Sigmoid colon (tissue), 7 donors: ENCODE measurements at places on chromosomes 6 and 20. TPM values are rescaled to one million over a fixed set of nuclear protein-coding genes. Genes with fewer than 3 reads are reported as not detected.
A peak's percentile ranks its signal among the peaks of the same experiment; 100 is the strongest.

GRCh38 chr6:13294499-13295069 is 33.8 kb downstream of the TBC1D7 start:
- no peak overlapping the region for H3K4me3 ChIP-seq
- no peak for DNase-seq
- H3K4me1 ChIP-seq: no peaks in the 10 kb centered on the region
- peaks cover 9% of the 10 kb centered on the region for H3K36me3 ChIP-seq

DNA sequence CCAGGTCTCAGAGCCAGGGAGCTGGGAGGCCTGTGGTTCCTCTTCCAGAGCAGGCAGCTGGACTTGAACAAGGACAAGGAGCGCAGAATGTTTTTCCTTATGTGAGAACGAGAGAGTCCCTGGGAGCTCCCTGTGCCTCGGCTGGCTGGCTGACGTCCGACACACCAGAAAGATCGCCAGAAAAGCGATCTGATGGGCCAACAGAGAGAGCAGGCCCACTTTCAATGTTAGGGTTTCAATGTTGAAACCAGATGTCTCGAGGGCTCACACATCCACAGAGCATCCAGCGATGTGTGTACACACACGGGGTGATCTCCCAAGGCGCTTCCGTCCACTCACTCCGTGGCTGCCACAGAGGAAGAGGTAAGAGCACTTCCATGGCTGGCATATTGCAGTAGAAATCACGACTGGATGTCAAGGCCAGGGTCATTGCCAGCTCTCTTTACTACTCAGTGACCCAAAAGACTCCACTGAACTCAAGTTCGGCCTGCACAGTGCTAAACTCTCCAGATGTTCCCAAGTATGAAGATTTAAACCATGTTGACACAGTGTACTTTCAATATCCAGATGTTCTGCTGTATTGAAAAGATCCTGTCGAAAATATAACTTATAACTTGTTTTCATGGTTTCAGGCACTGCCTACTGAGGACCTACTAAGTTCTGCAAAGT is 70.8 kb upstream of the FOXC1 start:
- no peak overlapping the region for H3K4me3 ChIP-seq
- no peaks in the 10 kb centered on the region for H3K36me3 ChIP-seq
- no peaks in the 10 kb centered on the region for H3K27me3 ChIP-seq
- no peak for DNase-seq

DNA sequence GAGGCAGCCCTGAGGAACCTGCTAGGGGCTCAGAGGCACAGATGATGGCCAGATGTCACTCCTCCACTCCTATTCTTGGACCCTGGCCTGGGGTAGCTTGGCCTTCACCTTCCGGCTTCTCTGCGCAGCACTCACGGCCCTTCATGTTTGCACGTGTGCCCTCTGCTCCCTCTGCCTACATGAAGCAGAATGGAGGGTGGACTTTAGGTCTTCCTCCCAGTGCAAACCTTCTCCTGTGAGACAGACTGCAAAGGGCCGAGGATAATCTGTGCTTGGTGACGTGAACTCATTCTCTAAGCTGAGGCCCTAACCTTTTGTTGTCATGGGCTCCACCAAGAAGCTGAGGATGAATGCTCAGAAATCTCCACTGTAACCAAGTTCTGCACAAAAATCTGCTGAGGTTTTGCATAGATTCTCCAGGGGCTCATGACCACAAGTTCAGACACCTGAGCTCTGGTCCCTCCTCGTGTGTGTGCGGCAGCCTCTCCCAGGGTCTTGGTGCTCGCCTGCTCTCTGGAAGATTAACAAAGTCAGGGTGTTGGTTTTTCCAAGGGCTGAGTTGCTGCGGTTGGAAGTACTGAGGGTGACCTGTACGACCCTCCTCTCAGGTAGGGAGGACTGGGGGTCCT is 25.5 kb upstream of the FOXO3 start:
- no peaks in the 10 kb centered on the region for H3K36me3 ChIP-seq
- DNase-seq: no peak
- H3K4me3 ChIP-seq: no peak overlapping the region
- no peaks in the 10 kb centered on the region for H3K27me3 ChIP-seq
- H3K27ac ChIP-seq: no peak overlapping the region

DNA sequence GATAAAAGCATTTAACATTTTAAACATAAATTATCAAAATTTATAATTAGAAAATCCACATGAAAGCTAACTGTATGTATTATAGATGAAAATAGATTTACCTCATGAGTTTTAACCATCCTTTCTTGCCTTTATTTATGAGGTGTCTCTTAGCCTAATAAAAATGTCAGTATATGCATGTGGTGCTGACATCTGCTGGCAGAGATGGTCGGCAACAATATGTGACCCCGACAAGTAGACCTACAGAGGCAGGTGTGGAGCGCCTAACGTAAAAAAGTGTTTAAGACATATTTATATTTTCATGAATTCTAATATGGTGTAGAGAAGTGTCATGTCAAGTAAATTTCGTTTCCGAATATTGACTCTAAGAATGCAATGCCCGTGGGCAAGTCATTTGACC is 149.0 kb upstream of the FUT9 start:
- no peak overlapping the region for H3K4me3 ChIP-seq
- H3K36me3 ChIP-seq: no peaks in the 10 kb centered on the region
- no peaks in the 10 kb centered on the region for H3K27me3 ChIP-seq
- H3K27ac ChIP-seq: no peak overlapping the region

GRCh38 chr6:40930045-40930444 is 109.0 kb downstream of the UNC5CL start:
- no peaks in the 10 kb centered on the region for H3K36me3 ChIP-seq
- H3K4me1 ChIP-seq: no peaks in the 10 kb centered on the region
- H3K27me3 ChIP-seq: no peaks in the 10 kb centered on the region
- DNase-seq: no peak
- H3K4me3 ChIP-seq: no peak overlapping the region

GRCh38 chr20:36538026-36538722 is 3.1 kb upstream of the MYL9 start:
- H3K27me3 ChIP-seq: no peaks in the 10 kb centered on the region
- H3K4me1 ChIP-seq: no peaks in the 10 kb centered on the region
- no peak overlapping the region for H3K4me3 ChIP-seq
- peaks cover 7% of the 10 kb centered on the region for H3K36me3 ChIP-seq
- DNase-seq: peak; percentile 68
- peak overlapping the region; percentile 99 for H3K27ac ChIP-seq

GRCh38 chr20:31913431-31914157 is 38.3 kb downstream of the PDRG1 start:
- H3K36me3 ChIP-seq: no peaks in the 10 kb centered on the region
- H3K4me3 ChIP-seq: no peak overlapping the region
- peak; percentile 36 for DNase-seq
- H3K4me1 ChIP-seq: no peaks in the 10 kb centered on the region
- H3K27me3 ChIP-seq: no peaks in the 10 kb centered on the region
- no peak overlapping the region for H3K27ac ChIP-seq

- H3K27ac ChIP-seq: peak overlapping the region; percentile 95
- peak overlapping the region; percentile 79 for H3K4me3 ChIP-seq
- H3K27me3 ChIP-seq: no peaks in the 10 kb centered on the region
- peaks cover 17% of the 10 kb centered on the region for H3K36me3 ChIP-seq
- peaks cover 21% of the 10 kb centered on the region for H3K4me1 ChIP-seq
These were observed 1.2 kb downstream of the ECI2 start for GRCh38 chr6:4133941-4134838.

DNA sequence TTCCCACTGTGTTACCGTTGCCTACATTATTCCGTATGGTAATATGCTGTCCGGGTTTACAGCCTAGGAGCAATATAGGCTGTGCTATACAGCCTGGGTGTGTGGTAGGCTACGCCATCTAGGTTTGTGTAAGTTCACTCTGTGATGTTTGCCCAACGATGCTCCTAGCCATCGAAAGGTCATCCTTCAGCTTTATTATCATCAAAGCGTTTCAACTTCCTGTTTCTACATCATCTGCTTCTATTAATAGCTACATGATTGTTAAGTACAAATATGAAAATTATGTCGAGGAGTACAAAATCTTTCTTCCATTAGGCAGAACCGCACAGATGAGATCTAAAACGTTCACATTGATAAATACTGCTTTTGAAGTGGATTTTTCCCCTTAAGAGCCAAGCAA is 69.9 kb downstream of the PPP1R14C start:
- no peak overlapping the region for H3K27ac ChIP-seq
- no peaks in the 10 kb centered on the region for H3K4me1 ChIP-seq
- no peaks in the 10 kb centered on the region for H3K36me3 ChIP-seq
- no peaks in the 10 kb centered on the region for H3K27me3 ChIP-seq
- no peak overlapping the region for H3K4me3 ChIP-seq
- DNase-seq: no peak

DNA sequence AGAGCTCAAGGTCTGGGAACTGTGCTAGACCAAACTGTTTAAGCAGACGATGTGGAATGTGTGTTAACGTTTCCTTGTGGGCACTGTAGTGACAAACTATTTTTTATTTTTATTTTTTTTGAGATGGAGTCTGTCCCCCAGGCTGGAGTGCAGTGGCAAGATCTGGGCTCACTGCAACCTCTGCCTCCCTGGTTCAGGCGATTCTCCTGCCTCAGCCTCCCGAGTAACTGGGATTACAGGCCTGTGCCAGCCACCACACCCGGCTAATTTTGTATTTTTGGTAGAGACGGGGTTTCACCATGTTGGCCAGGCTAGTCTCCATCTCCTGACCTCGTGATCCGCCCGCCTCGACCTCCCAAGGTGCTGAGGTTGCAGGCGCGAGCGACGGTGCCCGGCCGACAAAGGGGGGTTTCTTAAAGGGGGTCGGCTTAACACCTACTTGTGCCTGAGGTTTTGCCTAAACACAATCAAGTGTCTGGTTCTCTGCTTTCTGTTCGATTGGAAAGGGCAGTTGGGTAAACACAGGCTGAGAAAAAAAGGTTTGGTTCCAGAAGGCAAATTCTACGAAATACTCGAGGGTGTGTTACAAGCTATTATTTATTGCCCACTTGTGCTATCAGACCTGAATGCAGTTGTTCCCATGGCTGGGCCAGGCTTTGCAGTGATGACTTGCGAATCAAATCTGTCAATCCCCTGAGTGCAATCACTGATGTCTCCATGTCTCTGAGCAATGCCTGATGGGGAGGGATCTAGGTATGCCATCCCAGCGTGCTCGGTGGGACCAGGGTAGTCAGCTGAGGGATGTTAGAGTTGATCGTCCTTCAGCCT is 1.3 kb downstream of the NOP56 start:
- no peak for DNase-seq
- H3K27ac ChIP-seq: peak overlapping the region; percentile 96
- H3K4me3 ChIP-seq: peak overlapping the region; percentile 89
- H3K4me1 ChIP-seq: peaks cover 26% of the 10 kb centered on the region

DNA sequence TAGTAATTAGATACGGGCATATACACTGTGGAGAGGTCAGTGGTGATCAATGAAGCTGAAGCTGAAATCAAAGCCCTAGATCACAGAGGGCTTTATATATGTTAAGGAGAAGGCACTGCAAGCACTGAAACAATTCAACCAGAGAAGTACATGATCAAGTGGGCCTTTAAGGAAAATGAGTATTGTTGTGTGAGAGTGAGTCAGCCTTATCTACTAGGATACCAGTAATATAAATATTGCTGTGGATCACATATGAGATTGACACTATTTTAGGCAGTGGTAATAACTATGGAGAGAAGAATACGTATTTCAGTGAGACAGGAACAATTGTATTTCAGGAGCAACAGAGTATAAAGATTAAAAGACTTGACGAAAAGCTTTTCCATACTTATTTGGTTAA is 1172.2 kb upstream of the GJE1 start:
- no peak overlapping the region for H3K27ac ChIP-seq
- no peaks in the 10 kb centered on the region for H3K27me3 ChIP-seq
- no peaks in the 10 kb centered on the region for H3K36me3 ChIP-seq
- no peak overlapping the region for H3K4me3 ChIP-seq
- no peak for DNase-seq

Gene C20orf202
- polyA plus RNA-seq: 0.13 TPM

Gene SLA2
- 3.4 TPM for polyA plus RNA-seq

Gene C2
- polyA plus RNA-seq: 23.1 TPM

Gene UNC93A
- polyA plus RNA-seq: 0.45 TPM
